Calu3 (cell line): ENCODE measurements at places on chromosomes 6 and 20.
A peak's percentile ranks its signal among the peaks of the same experiment; 100 is the strongest.

- peak; percentile 20 for DNase-seq
These were observed 137.3 kb downstream of the FOXC1 start for GRCh38 chr6:1747003-1747402.

DNA sequence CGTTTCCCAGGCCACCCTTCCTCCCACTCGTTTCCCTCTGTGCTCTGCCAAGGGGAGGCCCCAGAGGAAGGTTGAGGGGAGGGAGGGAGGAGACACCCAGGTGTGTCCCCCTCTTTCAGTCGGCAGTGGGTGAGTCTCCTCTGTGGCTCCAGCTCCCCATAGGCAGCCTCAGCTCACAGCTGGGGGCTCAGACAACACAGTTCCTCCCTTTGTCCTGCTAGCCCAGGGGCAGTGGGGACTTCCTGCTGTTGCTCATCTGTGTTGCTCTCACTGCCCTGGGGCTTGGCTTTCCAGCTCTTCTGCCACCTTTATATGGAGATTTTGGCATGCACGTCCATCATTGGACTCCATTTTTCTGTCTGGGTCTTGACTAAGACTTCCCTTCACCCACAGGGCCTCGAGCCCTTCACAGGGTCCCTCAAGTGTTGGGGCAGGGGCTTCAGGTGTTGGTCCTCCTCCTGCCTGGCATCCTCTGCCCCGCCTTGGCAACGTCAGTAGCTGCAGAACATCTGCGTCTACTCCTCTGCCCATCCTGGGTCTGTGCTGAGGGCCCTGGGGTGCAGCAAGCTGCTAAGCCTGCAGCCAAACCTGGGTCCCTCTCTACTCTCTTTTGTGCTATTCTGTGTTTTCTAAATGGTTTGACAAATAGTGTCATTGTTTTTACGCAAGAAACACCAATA is 190.6 kb upstream of the PMEPA1 start:
- no peak for DNase-seq

GRCh38 chr6:34940030-34940434 is 51.0 kb downstream of the ANKS1A start:
- DNase-seq, result no peak

DNA sequence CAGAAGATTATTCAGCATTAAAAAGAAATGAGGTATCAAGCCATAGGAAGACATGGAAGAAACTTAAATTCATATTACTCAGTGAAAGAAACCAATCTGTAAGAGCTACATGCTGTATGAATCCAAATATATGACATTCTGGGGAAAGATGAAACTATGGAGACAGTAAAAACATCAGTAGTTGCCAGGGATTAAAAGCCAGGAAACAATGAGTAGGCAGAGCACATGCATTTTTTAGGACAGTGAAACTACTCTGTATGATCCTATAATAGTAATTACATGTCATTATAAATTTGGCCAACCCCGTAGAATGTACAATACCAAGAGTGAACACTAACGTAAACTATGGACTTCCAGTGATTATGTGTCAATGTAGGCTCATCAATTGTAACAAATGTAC is 92.8 kb upstream of the RNF217 start:
- DNase-seq, result no peak

- DNase-seq, result no peak
These were observed 125.6 kb upstream of the MAFB start for GRCh38 chr20:40814631-40814960.

GRCh38 chr6:17987697-17988421 is 424 bp upstream of the KIF13A start:
- peak; percentile 65 for DNase-seq

- peak; percentile 17 for DNase-seq
These were observed 12.8 kb downstream of the STK4 start for GRCh38 chr20:44979090-44979621.

DNA sequence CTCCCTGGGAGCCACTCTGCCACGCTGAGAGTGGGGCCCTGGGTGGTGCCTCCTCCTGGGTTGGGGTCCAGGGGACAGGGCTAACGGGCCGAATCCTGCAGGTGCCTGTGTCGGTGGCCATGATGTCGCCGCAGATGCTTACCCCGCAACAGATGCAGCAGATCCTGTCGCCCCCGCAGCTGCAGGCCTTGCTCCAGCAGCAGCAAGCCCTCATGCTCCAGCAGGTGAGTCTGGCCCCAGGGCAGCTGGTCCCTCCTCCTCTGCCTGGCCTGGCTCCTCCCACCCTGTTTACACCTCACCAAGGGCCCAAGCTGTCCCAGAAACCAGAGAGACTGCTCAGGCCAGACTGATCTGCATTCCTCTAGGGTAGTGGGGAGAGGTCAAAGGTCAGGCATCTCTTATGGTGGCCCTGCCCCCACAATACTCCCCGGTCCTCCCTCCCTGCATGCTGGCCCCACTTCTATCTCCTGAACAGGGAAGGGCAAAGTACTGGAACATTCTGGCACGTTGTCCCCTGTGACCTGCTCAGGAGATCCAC is 38.6 kb downstream of the FOXP4 start:
- DNase-seq, result no peak

GRCh38 chr6:34067814-34068213 is 78.1 kb downstream of the GRM4 start:
- DNase-seq, result no peak

GRCh38 chr6:163806755-163807499 is 392.4 kb downstream of the QKI start:
- no peak for DNase-seq

GRCh38 chr6:142947714-142948480 is 2.9 kb upstream of the HIVEP2 start:
- DNase-seq, result no peak

GRCh38 chr6:54992789-54993188 is 146.2 kb downstream of the FAM83B start:
- DNase-seq, result no peak

DNA sequence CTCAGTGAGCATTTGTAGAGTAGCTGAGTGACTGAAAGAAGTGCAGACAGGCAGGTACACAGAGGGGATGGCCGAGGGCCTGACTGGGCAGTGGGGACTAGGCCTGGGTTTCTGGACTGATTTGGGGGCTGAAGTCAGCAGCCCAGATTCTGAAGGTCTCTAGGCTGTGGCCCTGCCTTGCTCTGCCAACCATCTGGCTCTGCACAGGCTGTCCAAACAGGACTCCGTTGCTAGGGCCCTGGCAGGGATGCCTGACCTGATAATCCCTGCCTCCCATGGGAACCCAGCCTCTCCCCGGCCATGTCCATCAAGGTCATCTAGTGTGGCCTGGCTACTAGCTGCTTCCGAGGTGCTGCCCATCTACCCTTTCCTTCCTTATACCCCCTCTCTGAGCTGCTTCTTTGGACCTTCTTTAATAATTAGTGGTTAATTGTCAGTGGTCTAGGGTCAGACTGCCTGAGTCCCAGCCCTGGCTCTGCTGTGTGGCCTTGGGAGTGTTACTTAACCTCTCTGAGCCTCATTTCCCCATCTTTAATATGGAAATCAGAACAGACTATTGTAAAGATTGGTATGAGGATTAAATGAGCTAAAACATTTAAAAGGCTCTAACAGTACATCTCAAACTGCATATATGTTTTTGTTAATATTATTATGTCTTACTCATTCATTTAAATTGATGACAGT is 137.9 kb downstream of the VEGFA start:
- no peak for DNase-seq

DNA sequence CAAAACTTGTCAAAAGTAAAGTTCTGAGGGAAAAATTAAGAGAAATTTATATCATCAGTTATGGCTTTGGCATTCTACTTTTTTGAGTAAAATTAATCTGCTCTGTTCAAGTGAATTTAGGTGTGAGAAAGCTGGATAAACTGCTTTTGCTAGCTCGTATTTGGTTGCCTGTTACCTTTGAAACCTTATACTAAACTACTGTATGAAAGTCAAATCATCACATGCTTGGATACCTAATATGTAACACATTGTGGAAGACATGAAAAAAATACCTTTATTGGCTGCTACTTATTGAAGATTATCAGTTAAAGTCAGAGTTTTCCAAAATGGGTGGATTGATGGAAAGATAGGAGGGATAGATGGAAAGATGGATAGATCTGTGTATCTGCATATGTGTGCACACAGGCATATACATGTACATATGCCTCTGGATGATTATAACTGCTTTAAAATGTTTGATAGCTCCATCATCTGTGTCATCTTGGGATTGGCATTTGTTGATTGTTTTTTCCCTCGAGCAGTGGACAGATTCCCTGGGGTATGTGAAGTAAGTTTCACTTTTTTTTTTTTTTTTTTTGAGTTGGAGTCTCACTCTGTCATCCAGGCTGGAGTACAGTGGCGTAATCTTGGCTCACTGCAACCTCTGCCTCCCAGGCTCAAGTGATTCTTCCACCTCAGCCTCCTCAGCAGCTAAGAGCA is 24.3 kb downstream of the SCAF8 start:
- no peak for DNase-seq

DNA sequence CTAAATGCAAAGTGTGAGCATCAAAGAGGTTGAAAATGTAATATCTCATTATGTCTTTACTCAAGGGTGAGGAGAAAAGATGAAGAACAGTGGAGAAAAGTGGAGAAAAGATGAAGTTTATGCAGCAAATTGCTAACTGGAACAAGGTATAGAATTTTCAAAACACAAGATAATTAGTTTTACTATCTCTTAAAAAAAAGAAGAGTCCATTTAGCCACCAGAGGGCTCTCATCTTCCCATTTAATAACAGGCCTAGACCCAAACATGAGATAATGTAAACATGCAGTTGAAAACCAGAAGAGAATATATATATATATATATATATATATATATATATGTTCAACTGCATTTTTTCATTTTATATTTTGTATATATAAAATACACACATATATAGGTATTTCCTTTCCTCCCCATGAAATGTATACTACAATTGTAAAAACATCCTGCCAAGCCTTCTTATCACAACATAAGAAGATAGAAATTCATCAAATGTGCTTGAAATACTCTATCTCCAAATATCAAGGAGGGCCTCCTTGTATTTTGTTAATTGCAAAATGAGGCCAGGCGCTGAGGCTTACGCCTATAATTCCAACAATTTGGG is 78.4 kb downstream of the ADTRP start:
- DNase-seq, result no peak

DNA sequence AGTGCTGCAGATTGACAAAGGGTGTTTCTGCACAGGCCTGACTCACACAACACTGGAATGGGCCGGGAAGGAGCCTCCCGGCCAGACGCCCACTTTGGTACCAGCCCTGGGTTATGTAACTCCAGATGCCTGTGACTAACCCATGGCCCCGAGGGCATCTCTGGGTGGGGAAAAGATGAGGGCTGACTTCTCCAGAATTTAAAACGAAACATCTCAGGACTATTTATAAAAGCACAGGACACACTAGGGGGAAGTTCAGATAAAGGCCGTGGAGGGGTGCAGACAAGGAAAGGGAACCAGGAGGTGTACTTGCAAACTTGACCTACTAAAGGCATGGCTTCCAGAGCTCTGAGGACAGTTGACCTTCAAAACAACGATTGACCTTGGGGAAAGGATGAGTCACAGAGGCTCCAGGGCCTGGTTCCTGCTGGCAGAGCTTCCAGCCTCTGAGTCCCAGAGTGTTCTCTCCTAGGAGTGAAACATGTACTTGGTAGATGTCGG is 196.9 kb downstream of the NFATC2 start:
- no peak for DNase-seq
